Renal cortical epithelial cell (primary cell): ENCODE measurements at places on chromosomes 4 and X.

GRCh38 chr4:63583007-63583406, 826.2 kb downstream of the TECRL start:
- DNase-seq: no peak

- DNase-seq: no peak
Observed at GRCh38 chr4:25938366-25938765, 24.3 kb downstream of the SMIM20 start.

DNA sequence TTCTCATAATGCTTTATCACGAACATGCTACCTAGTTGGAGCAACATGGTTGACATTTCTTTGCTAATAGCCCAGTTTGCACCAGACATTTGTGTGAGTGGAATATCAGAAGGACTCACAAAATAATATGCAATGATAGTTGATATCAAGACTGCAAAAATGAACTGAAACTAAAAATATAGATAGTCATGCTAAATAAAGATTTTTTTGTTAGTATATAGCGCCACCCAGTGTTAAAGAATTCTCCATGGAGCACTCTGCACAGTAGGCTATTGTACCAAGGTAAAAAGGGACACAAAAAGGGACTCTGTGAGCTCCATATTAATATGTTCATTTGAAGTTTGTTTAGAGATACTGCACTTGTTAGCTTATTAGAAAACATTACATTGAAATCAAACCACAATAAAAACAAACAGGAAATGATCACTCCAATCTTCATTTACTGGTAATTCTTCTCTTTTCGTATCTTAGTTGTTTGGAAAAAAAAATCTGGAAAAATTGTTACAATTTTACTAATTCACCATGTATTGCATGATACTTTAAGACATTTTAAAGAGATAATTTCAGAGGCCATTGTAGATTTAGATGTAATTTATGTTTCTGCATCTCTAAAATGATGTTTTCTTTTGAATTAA, 1509.6 kb downstream of the ADGRL3 start:
- peak; percentile 1 for DNase-seq

- DNase-seq: no peak
Observed at GRCh38 chr4:24544208-24544988, 40.0 kb downstream of the DHX15 start.

DNA sequence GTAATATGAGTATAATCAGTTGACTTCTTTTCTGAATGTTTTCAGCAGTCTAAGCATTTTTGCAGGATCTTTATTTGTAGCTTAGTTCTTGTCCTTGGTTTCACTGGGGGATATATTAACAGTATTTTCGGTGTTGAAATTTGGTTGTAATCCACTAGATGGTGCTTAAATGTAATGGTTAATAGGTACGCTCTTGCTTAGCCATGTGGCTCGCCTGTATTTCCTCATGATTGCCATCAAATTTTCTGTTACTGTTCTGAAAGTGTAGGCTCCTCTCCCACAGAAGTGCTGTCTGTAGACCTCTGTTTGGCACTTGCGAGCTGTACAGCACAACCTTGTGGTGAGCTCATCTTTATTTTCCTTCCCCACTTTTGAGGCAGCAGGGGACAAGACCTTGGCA, 3.9 kb upstream of the FAAH2 start:
- peak; percentile 6 for DNase-seq

DNA sequence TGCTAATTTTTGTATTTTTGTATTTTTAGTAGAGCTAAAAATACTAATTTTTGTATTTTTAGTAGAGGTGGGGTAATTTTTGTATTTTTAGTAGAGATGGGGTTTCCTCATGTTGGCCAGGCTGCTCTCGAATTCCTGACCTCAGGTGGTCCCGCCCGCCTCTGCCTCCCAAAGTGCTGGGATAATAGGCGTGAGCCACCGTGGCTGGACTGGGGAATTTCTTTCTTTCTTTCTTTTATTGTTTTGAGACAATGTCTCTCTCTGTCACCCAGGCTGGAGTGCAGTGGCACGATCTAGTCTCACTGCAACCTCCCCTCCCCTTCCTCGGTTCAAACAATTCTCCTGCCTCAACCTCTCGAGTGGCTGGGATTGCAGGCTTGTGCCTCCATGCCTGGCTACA, 83.0 kb downstream of the FAM193A start:
- DNase-seq: no peak

- DNase-seq: no peak
Observed at GRCh38 chrX:88526385-88526784, 220.6 kb upstream of the CPXCR1 start.

DNA sequence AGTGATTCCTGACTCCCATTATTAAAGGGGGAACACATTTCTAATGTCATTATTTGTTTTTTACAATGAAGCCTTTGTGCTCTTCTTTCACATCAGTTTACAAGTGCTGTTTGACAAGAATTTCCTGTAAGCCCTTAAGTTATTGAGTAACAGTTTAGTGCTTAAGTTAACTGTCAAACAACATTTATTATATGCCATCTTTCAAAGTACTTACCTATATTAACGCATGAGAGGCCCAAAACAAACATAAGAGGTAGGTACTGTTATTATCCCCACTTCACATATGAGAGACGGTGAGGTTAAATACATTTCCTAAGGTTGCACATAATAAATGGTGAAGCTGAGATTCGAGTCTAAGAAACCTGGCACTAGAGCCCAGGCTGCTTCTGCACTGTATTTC, 56.0 kb upstream of the MAGED1 start:
- DNase-seq: no peak

DNA sequence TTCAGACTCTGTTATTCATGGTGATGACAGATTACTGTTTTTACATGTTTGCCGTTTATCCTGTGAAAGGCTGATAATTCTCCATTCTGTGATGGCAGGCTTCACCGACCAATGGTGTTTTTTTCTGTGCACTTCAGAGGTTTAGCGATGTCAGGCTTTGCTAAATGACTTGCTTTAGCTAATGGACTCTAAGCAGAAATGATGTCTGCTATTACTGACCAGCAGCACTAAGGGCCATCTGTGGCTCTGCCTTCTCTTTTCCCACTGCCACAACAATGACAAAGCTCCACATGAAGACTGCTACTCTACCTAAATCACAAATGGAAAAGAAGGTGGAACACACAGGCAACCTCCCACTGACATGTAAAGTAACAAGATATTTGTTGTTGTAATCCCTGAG, 68.4 kb upstream of the ALB start:
- DNase-seq: no peak

DNA sequence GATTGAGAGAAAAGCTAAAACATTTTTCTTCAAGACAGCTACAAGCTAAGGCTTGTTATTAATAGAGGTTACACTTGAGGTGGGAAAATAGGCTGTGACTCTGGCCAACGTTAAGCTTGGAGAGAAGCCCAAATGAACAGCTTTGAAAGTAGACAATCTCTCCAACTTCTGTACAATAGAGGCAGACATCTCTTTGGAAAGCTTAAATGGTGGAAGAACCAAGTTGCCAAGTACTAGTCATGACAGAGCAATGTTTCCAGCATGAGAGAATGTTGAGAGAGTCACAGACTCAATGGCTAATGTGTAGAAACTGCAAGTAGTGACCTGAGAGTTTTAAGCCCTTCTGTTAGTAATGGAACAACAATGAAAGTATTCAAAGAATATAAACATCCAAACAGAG, 298.1 kb downstream of the INPP4B start:
- peak; percentile 47 for DNase-seq

- no peak for DNase-seq
Observed at GRCh38 chr4:129490516-129490915, 394.6 kb downstream of the C4orf33 start.

- peak; percentile 11 for DNase-seq
Observed at GRCh38 chr4:68416591-68416990, 30.7 kb upstream of the TMPRSS11E start.

DNA sequence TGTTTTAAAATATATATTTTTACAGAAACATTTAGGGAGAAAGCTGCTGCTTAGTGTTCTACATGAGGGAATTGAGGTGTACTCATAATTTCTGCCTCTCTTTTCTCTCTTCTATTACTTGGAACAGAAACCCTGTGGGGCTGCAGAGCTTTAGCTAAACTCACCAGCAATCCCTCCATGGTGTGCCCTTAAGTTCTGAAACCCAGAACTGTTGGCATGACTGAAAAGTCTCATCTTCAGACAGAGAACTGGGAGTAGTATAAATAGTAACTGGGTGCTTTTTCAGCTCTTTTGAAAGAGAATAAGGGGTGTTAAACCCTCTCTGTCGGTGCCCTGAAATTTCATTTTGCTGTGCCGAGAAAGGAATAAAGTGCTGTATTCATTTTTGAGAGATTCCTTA, 294.9 kb upstream of the BOD1L1 start:
- no peak for DNase-seq

- peak; percentile 14 for DNase-seq
Observed at GRCh38 chrX:147803948-147804347, 107.8 kb upstream of the FMR1 start.

GRCh38 chr4:24551492-24552289, 32.7 kb downstream of the DHX15 start:
- DNase-seq: no peak

GRCh38 chr4:145865274-145865941, 73.2 kb downstream of the ZNF827 start:
- no peak for DNase-seq

DNA sequence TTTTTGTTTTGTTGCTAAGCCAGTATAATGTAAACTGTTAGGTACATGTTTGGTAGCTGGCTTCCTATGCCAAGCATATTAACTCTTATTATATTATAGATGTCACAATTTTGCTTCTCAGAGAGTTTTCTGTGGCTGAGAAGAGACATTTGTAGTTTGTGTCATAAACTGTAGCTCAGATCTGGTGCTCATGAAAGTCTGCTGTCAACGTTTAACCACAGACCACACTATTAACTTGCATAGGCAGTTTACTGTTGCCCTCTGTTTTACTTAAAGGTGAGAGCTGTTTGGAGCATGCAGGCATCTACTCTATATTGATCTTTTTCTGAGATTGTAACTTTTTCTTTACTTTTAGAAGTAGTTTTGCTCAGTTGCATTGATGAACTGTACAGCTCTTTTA, 166.8 kb downstream of the TLL1 start:
- DNase-seq: peak; percentile 23

GRCh38 chr4:188432328-188432727, 293.1 kb downstream of the TRIML1 start:
- DNase-seq: no peak
